Stimulated activated CD4-positive, alpha-beta T cell treated with anti-CD3 and anti-CD28 coated beads, Interleukin-4, amount 100 ng/mL, for 4 hours (primary cell): ENCODE measurements at places on chromosomes 3 and 15.

GRCh38 chr15:58665672-58666071 is 83.8 kb downstream of the ADAM10 start:
- DNase-seq = no peak

- peak; percentile 9 for DNase-seq
Measured at GRCh38 chr3:194472290-194472920, 14.4 kb downstream of the ATP13A3 start.

- DNase-seq = no peak
Measured at GRCh38 chr15:75140080-75140879, 61.4 kb upstream of the C15orf39 start.

- no peak for DNase-seq
Measured at GRCh38 chr3:33911525-33912322, 113.3 kb downstream of the PDCD6IP start.

DNA sequence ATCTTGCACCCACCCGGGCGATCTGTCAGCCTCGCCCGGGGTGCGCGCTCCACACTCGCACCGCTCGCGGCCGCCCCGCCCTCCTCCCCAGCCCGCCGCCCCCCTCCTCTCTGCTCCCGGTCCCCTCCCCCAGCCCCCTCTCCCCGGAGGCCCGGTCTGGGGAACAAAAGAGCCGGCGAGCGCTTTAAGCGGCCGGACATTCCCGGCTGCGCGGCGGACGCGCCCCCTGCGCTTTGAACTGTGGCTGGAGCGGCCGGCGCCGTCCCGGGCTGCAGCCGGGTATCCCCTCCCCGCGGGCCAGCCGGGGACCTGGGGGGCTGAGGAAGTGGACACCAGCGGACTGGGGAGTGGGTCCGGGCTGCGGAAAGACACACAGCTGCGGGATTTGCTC is at the start of gene IGDCC3:
Gene IGDCC3 (minus strand): TSS at position 27 of the 391 bp plus-strand sequence. CDS start 214 bp downstream, outside the sequence.
- no peak for DNase-seq

GRCh38 chr15:67827562-67828277 is 2.4 kb downstream of the SKOR1 start:
- no peak for DNase-seq

DNA sequence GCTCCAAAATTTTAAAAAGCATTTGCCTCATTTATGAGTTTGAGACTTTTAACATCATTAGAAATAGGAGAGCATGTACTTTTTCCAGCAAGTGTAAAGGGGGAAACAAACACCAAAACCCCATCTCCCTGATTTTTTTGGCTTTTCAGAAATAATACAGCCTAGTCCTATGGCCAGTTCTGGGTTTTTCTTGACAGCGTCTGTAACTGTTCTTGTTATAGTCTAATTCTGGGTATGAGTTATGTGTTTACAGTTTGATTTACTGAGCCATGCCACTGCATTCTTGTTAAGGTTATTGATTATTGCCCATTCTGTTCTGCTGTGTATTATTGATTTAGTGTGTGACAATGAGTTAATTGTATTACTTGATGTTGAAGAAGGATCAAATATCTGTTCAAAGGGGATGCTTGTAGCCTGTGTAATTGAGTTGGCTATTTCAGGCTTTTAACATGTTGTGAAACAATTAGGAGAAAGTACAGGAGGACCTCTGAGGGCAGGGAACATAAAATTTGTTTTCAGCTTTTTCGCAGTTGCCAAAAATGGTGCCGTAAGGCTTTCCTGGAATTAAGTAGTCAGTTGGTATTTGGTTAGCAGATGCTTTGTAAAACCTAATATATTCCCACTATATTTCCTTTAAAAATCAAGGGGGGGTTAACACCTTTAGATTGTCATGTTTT is 46.1 kb downstream of the MBNL1 start:
- no peak for DNase-seq

- no peak for DNase-seq
Measured at GRCh38 chr15:89809093-89809786, 5.4 kb downstream of the ANPEP start.

GRCh38 chr15:92989470-92989869 is 89.3 kb downstream of the CHD2 start:
- no peak for DNase-seq

GRCh38 chr15:25862472-25863110 is 536 bp downstream of the ATP10A start:
- peak; percentile 61 for DNase-seq

- no peak for DNase-seq
Measured at GRCh38 chr3:133914839-133915600, 19.3 kb upstream of the RAB6B start.

- DNase-seq = no peak
Measured at GRCh38 chr3:150613709-150614480, 10.8 kb downstream of the SELENOT start.

- DNase-seq = no peak
Measured at GRCh38 chr15:34284937-34285336, 52.6 kb downstream of the SLC12A6 start.

- no peak for DNase-seq
Measured at GRCh38 chr3:130826516-130827182, 67.2 kb upstream of the ATP2C1 start.

DNA sequence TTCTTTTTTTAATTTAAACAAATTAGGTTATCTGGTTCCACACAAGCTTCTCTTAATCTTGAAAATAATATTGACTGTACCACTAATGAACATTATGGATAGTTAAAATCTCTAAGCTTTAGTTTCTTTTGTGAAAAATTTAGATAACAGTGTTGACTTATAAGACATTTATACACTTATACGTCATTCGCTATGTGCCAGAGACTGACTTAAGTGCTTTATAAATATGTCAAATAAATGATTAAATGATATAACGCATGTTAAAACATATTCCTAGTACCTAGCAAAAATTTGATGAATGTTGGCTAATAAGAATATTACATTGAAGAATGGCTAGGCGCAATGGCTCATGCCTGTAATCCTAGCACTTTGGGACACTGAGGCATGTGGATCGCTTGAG is 96.3 kb downstream of the PCCB start:
- no peak for DNase-seq

DNA sequence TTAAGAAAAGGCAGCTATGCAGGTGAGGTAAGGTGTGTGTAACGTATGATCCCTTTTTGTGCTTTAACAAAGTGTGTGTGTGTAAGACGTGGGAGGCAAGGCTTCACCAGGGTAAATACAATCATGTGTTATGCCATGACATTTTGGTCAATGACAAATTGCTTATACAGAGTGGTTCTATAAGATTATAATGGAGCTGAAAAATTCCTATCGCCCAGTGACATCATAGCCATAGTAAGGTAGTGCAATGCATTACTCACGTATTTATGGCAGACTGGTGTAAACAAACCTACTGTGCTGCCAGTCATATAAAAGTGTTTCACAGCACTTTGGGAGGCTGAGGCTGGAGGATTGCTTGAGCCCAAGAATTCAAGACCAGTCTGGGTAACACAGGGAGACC is 60.2 kb upstream of the LCTL start:
- no peak for DNase-seq

DNA sequence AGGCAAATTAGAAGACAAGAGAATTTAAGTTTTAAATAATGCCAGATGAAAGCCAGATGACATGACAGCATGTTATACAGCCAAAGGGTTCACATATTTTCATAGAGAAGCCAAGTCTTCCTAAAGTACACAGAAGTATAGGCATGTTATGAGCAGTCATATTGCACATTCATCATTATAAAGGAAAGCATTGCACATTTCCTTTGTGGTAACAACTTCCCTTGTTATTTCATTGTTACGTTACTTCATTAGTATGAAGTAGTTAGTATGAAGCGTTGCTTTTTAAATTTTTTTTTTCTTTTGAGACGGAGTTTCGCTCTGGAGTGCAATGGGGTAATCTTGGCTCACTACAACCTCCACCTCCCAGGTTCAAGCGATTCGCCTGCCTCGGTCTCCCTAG is 4.6 kb upstream of the ABCC5 start:
- DNase-seq = no peak

DNA sequence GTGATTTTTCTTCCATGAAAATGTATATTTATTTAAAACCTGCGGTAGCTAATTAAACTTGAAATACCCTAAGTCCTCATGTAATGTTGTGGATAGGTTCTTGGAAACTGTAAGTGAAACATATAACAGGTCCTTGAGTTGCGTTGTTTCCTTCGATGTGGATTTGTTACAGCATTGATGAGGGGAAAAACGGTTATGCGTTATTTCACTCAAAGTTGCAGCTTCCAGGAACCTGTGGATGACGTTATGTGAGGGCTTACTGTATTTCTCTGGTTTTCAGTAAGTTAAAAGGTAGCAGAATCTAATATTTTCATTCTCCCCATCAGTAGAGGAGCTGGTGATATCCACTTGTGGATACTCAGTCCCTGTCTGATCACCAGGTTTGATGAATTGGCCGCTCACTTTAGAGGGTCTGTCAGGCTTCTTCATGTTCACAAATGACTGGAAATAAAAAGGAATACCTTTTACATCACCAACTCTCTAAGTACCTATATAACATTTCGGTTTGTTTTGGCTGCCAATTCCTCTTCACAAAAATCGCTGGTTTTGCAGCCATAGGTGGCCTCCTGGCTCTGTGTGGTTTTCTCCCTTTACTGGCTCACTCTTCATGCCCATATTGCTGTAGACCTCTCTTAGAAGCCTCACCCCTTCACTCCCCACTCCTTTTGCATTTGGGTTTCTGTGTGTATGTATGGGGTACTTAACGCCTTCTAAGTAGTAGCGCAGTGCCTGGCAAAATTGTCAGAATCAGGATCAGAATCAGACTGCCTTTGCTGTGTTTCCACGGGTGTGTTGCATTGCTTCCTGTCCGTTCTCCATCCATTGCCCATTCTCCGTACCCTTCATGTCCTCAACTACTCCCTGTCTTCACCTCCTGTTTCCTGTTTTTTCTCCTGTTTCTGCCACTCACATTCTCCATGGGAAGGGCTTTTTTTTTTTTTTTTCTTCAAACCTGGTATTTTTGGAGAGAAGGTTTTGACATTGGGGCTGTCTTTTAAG is 112.6 kb downstream of the FNDC3B start:
- no peak for DNase-seq

GRCh38 chr15:77580996-77581682 is 51.6 kb downstream of the LINGO1 start:
- DNase-seq = no peak

DNA sequence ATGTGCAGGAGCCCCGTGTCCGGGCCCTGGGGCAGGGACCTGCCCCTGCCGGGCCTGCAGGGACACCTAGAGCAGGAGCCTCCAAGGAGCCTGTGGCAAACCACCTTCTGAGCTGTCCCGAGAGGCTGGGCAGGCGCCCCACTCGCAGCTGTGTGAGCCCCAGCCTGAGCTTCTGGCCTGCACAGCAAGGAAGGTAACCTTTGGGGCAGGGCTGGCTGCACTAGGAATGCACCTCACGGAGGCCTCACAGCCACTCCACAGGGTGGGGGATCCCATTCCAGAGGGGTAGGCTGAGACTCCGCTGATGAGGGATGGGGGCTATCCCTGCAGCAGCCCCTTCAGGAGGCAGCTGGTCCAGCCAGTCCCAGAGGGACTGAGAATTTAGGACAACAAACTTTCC is 68.1 kb downstream of the DNAJB8 start:
- DNase-seq = no peak

- peak; percentile 38 for DNase-seq
Measured at GRCh38 chr3:16290007-16290826, 25.2 kb downstream of the OXNAD1 start.

GRCh38 chr3:14803101-14803980 is 15.4 kb upstream of the FGD5 start:
- DNase-seq = no peak

DNA sequence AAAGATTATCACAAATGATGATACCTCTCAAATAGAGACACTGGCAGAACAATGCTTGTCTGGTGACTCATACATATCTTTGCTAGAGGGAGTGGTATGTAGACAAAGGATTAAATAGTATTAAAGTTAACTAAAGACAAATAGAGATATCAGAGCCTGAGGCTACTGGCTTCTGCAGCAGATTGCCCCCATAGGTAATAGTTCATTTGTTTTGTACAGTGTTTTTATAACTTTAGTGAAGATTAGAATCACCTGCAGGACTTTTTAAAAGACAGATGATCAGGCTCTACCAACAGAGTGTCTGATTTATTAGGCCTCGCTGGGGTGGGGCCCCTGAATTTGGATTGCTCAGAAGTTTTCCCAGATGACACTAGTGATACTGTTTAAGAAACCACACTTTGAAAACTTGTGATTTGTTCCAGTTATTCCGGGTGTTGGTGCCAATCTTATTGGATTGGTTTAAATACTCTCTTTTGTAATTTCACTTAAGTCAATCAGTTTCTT is 96.4 kb downstream of the NAALADL2 start:
- DNase-seq = no peak

DNA sequence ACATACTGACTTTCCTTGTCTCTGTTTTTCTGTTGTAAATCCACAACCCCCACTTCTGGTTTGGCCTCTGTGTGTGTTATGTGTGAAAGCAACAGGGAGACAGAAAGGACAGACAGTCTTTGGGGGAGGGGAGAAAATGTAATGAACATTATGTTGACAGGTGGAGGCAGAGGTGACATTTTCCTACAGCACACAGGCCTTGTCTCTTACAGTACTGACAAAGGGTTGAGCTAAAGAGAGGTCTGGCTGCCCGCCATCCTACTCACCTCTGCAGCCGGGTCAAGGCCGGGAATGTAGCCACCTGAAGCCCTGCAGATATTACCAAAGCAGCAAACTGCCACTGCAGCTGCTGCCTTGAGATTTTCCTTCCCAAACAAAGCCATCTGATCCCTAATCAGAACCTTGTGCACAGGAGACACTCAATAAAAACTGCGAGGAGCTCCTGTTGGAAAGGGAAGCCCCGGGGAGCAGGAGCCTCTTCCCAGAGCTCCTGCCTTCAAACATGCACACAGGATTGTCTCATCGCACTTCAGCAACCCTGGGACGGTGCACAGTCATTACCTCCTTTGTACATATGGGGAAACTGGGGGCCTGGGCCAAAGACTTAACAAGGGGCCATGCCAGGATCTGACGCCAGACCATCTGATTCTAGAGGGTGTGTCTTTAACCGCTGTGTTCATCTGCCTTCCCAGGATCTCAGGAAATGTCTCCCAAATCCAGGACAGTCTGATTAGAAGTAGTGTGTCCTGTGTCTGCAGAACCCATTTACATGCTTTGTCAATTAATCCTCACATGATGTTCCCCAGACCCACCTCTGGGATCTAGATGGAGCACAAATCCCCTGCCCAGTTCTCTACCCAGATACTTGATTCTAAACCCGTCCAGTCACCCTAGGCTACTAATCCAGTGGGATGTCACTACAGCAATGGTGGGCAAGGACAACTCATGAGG is 14.2 kb downstream of the MYO5C start:
- DNase-seq = no peak

- no peak for DNase-seq
Measured at GRCh38 chr3:15120986-15121385, 22.0 kb upstream of the RBSN start.

GRCh38 chr3:113557374-113557773 is 25.0 kb downstream of the SIDT1 start:
- DNase-seq = no peak

DNA sequence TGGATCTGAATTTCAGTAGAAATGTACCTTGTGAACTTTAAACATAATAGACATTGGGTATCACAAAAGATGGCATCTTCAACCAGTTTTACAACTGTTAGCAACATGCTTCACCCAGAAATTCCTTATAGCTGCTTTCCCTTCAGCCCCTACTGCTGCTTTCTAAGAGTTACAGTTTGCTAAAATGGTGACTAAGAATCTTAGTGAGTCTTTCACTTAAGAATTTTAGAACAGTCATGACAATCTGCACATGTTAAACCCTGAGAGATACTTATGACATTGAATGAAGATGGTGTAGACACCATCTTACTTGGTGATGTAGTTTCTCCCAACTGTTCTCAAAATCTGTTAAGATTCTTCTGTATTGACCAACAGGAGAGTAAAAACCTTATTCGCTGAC is 129.7 kb upstream of the UBE2E1 start:
- DNase-seq = no peak

GRCh38 chr3:14519406-14519805 is 20.7 kb downstream of the GRIP2 start:
- no peak for DNase-seq

GRCh38 chr3:23696842-23697241 is 108.9 kb upstream of the UBE2E1 start:
- DNase-seq = no peak
